Uterus (tissue), 4 donors: ENCODE measurements at places on chromosomes 5 and 9. TPM values are rescaled to one million over a fixed set of nuclear protein-coding genes. Genes with fewer than 3 reads are reported as not detected.

The RPL7A gene
- total RNA-seq = 2,805 TPM

DNA sequence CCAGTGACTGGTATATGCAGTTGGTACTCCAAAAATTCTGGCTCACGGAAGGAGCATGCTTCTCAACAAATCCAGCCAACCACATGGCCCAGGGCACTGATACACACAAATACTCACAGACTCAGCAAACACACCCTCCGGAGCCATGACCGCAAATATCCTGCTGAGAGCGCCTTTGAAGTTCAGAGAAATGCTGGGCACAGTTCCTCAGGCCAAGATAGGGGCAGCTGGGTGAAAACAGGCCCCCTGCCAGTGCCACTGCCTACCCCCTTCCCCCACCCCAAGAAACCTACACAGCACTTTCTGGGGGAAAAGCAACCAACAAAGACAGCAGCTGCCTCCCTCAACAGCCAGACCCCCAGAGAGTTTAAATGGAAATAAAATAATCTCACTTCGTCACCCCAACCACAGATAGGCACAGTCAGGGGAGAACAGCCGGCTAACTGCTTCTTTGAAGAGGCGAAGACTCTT lies 120.0 kb downstream of the C5orf15 start:
- H3K36me3 ChIP-seq = no peaks in the 10 kb centered on the region
- H3K4me3 ChIP-seq = no peak overlapping the region
- DNase-seq = no peak
- no peak overlapping the region for H3K27ac ChIP-seq
- H3K27me3 ChIP-seq = no peaks in the 10 kb centered on the region

GRCh38 chr5:109718216-109718615 lies 28.5 kb downstream of the MAN2A1 start:
- no peaks in the 10 kb centered on the region for H3K27me3 ChIP-seq
- H3K4me1 ChIP-seq = no peaks in the 10 kb centered on the region
- H3K36me3 ChIP-seq = no peaks in the 10 kb centered on the region
- no peak overlapping the region for H3K27ac ChIP-seq
- no peak overlapping the region for H3K4me3 ChIP-seq
- DNase-seq = no peak

DNA sequence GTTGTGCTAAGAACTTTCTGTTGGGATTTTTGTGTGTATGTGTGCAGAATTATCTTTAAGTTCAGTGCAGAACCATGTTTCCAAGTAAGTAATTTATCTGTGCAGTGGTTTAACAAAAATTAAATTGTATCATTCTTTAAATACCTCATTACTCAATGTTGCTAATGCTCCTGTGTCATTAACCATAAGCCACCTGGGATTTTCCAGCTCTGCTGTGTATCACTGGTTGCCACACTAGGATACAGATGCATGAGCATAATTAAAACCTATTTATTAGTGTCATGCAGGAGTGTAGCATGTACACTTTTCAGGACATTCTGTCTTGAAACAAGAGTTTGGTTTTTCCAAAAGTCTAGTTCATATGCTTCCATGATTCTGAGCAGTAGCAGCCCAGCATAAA lies 120.4 kb upstream of the PTGER4 start:
- H3K4me1 ChIP-seq = no peaks in the 10 kb centered on the region
- H3K27ac ChIP-seq = no peak overlapping the region
- no peaks in the 10 kb centered on the region for H3K36me3 ChIP-seq

GRCh38 chr5:58929726-58930125 lies 346.9 kb downstream of the RAB3C start:
- H3K27ac ChIP-seq = no peak overlapping the region
- H3K4me3 ChIP-seq = no peak overlapping the region
- H3K36me3 ChIP-seq = no peaks in the 10 kb centered on the region
- no peaks in the 10 kb centered on the region for H3K4me1 ChIP-seq

DNA sequence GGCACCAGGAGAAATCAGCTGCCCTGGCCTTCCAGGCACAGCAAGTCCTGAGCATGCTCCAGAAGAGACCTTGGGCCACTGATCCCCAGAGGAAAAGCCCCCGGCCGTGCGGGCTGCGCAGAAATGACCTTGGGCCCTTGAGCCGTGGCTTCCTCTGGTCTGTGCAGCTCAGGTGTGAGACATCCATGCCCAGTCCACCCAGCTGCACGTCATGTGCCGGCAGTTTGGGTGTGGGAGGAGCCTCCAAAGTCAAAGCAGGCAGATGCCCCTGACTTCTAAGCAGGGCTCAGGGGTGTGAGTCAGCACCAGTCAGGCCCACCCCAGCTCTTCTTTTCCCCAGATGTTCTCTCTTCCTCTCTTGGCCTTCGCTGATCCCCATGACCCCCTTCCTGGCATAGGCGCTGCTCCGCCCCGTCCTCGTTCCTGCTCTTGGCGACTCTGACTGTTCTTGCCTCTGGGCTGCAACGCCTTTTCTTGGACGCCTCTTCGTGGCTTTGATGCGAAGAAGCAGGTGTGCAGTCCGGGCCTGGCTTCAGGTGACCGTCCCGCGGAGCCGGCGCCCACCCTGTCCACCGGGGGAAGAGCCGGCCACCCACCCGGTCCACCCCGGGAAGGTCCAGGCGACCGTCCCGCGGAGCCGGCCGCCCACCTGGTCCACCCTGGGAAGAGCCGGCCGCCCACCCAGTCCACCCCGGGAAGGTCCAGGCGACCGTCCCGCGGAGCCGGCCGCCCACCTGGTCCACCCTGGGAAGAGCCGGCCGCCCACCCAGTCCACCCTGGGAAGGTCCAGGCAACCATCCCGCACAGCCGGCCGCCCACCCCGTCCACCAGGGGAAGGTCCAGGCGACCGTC lies 5.9 kb upstream of the QSOX2 start:
- no peak overlapping the region for H3K4me3 ChIP-seq
- no peaks in the 10 kb centered on the region for H3K36me3 ChIP-seq
- DNase-seq = no peak
- H3K27ac ChIP-seq = no peak overlapping the region

GRCh38 chr5:26856238-26856637 lies 182.1 kb downstream of the CDH9 start:
- H3K4me1 ChIP-seq = no peaks in the 10 kb centered on the region

- no peak for DNase-seq
- H3K27me3 ChIP-seq = no peaks in the 10 kb centered on the region
- H3K4me3 ChIP-seq = no peak overlapping the region
- peaks cover 10% of the 10 kb centered on the region for H3K4me1 ChIP-seq
Measured at GRCh38 chr9:134285215-134285845, 40.9 kb upstream of the RXRA start.

The RNF180 gene
- 45.4 TPM for total RNA-seq

GRCh38 chr5:43037636-43038495 lies 2.3 kb downstream of the ANXA2R start:
- no peak for DNase-seq
- no peaks in the 10 kb centered on the region for H3K4me1 ChIP-seq
- H3K27me3 ChIP-seq = no peaks in the 10 kb centered on the region
- peak overlapping the region; percentile 47 for H3K27ac ChIP-seq
- no peaks in the 10 kb centered on the region for H3K36me3 ChIP-seq
- no peak overlapping the region for H3K4me3 ChIP-seq

The MARCHF11 gene
- 0.28 TPM for total RNA-seq

DNA sequence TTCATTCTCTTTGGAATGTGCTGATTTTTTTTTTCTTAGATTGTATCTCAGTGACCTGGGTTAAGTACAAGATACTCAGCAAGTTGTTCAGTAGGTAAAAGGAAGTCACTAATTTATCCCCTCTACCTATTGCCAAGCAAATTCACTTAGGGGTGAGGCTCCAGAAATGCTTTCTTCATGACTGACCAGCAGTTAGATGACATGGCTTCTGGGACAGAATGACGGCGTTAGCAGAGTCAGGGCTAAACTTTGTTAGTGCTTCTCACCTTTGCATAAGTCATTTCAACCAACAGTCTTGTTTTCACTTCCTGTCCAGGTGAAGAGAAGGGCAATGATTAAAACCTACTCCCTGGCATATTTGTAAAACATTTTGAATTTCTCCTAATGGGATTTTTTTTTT lies 20.2 kb upstream of the MTAP start:
- H3K4me1 ChIP-seq = no peaks in the 10 kb centered on the region
- H3K27ac ChIP-seq = no peak overlapping the region
- no peaks in the 10 kb centered on the region for H3K27me3 ChIP-seq
- no peak overlapping the region for H3K4me3 ChIP-seq
- no peak for DNase-seq
- no peaks in the 10 kb centered on the region for H3K36me3 ChIP-seq

The BTNL8 gene
- total RNA-seq = not detected

DNA sequence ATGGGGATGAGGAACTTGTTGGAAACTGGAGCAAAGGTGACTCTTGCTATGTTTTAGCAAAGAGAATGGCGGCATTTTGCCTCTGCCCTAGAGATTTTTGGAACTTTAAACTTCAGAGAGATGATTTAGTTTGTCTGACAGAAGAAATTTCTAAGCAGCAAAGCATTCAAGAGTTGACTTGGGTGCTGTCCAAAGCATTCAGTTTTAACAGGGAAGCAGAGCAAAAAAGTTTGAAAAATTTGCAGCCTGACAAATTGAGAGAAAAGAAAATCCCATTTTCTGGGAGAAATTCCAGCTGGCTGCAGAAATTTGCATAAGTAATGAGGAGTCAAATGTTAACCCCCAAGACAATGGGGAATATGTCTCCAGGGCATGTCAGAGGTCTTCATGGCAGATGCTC lies 682.3 kb upstream of the ST8SIA4 start:
- H3K27ac ChIP-seq = no peak overlapping the region
- no peak overlapping the region for H3K4me3 ChIP-seq
- no peaks in the 10 kb centered on the region for H3K27me3 ChIP-seq
- DNase-seq = no peak
- no peaks in the 10 kb centered on the region for H3K36me3 ChIP-seq
- no peaks in the 10 kb centered on the region for H3K4me1 ChIP-seq

DNA sequence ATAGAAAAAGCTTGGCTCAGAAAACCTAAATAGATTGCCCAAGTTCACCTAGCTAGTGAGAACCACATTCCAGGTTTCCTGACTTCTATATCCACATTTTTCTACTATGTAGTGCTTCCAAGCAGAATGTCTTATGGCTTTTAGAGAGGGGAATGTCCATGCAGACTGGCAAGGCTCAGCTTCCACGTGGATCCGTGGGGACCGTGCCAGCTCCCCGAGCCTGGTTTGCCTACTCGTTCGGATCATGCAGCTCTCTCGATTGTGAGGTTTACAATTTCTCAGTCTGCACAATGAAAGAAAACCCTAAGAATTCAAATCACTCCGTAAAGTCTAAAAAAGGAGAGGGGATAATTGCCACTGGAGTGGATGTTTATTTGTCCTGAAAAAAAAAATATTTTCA lies 256.5 kb upstream of the NR4A3 start:
- DNase-seq = no peak
- H3K4me1 ChIP-seq = no peaks in the 10 kb centered on the region
- H3K4me3 ChIP-seq = no peak overlapping the region
- no peaks in the 10 kb centered on the region for H3K27me3 ChIP-seq

DNA sequence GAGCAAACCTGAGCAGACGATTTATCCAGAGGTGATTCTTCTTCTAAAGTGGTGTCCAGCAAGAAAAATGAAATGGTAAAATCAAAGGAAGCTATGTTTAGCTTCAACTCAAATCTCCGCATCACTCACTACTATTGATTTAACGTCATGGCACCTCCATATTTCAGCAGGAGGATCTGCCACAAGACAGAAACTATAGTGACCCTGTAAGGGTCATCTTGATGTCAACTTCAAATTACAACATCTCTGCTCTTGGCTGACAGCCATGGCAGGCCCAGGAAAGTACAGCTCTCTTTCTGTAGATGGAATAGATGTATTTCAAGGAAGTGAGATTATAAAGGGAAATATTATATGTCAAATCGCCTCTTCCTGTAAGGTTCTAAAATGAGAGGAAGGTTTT lies 10.1 kb upstream of the EFNA5 start:
- H3K36me3 ChIP-seq = no peaks in the 10 kb centered on the region
- no peaks in the 10 kb centered on the region for H3K27me3 ChIP-seq
- H3K4me3 ChIP-seq = no peak overlapping the region
- DNase-seq = no peak
- no peak overlapping the region for H3K27ac ChIP-seq

- H3K4me1 ChIP-seq = peaks cover 12% of the 10 kb centered on the region
- DNase-seq = no peak
- peak overlapping the region; percentile 93 for H3K27ac ChIP-seq
- H3K36me3 ChIP-seq = no peaks in the 10 kb centered on the region
- H3K4me3 ChIP-seq = no peak overlapping the region
- H3K27me3 ChIP-seq = no peaks in the 10 kb centered on the region
Measured at GRCh38 chr9:27535701-27536118, 6.1 kb upstream of the MOB3B start.

GRCh38 chr5:16807547-16807864 lies 128.6 kb downstream of the MYO10 start:
- H3K27me3 ChIP-seq = no peaks in the 10 kb centered on the region
- H3K36me3 ChIP-seq = no peaks in the 10 kb centered on the region
- no peak overlapping the region for H3K4me3 ChIP-seq
- no peak for DNase-seq

- no peaks in the 10 kb centered on the region for H3K4me1 ChIP-seq
- H3K4me3 ChIP-seq = no peak overlapping the region
- DNase-seq = no peak
- no peaks in the 10 kb centered on the region for H3K27me3 ChIP-seq
- H3K36me3 ChIP-seq = no peaks in the 10 kb centered on the region
Measured at GRCh38 chr5:73867345-73868335, 241.6 kb downstream of the ARHGEF28 start.

- no peak overlapping the region for H3K27ac ChIP-seq
- DNase-seq = no peak
- no peak overlapping the region for H3K4me3 ChIP-seq
- H3K36me3 ChIP-seq = no peaks in the 10 kb centered on the region
- H3K4me1 ChIP-seq = no peaks in the 10 kb centered on the region
Measured at GRCh38 chr5:168706655-168707069, 127.5 kb upstream of the PANK3 start.

The HAPLN1 gene
- 2.0 TPM for total RNA-seq

DNA sequence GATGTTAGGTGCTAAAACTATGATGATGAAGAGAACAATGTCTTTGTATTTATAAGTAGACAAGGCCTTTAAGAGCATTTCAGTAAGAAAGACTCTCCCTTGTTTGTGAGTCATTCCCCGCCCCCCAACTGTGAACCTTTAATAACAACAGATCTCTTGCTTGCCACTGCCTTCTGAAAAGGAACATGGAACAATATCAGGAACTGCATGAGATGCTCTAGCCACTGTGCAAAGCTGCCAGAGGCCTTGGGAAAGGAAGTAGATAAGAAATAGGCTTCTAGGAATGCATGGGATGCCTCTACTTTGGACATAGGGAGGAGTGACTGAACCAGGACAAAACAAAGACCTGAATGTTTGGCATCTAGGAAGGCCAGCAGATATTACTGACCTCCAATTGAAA lies 296.1 kb upstream of the MPDZ start:
- no peaks in the 10 kb centered on the region for H3K27me3 ChIP-seq
- no peaks in the 10 kb centered on the region for H3K36me3 ChIP-seq
- DNase-seq = no peak
- no peaks in the 10 kb centered on the region for H3K4me1 ChIP-seq
- no peak overlapping the region for H3K27ac ChIP-seq

The OR1L4 gene
- total RNA-seq = not detected

GRCh38 chr5:82639393-82640144 lies 361.4 kb upstream of the RPS23 start:
- H3K4me3 ChIP-seq = no peak overlapping the region
- no peaks in the 10 kb centered on the region for H3K4me1 ChIP-seq
- H3K27ac ChIP-seq = no peak overlapping the region
- H3K36me3 ChIP-seq = no peaks in the 10 kb centered on the region
- DNase-seq = no peak
- H3K27me3 ChIP-seq = no peaks in the 10 kb centered on the region
